ENCODE measurements at places on chromosomes 5 and 9.

DNA sequence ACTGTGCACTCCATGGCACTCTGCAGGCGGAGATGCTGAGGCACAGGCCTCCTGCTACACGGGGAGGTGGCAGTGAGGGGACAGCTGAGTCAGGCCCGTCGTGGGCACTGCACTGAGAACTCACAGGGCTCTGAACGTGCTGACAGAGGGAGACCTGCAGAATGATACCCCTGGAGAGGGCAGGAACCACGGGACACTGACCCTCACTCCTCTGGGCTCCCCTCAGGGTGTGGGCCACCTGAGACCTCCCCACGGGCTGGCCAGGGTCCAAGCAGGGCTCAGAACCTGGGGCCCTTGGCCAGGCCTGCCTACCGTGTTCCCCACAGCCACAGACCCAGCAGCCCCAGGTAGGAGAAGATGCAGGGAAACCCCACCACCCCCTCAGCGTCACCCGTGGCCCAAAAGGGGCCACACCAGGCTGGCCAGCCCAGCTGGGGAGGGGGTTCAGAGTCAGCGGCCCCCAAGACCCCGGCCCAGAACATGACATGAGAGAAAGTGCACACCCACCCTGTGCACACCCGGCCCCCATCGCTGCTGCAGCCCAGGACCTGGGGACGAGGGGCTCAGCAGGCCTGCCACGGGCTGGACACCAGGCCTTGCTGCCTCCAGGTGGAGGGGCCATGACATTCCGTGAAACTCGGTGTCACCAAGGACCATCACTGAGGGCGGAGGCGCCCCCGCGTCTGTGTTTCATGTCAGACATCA lies 30.9 kb downstream of the GLT6D1 start:
- DNase-seq, result no peak

DNA sequence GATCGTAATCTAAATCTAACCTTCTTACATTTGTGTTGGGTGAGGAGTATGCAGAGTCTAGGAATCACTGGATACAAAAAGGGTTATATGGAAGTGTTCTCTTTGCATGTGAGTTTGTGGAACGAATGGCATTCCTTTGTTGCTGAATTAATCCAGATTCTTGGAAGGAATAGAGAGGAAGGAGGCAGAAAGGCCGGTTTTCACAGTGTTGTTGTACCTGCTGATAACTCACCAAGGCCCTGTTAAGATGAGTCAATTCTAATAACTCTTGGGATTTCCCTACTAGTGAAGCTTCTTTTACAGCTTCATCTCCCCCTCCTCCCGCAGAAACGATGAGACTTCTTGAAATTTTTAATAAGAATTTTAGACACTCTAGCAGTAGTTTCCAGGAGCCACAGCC lies 84.0 kb downstream of the ZSWIM6 start:
- DNase-seq, result no peak

DNA sequence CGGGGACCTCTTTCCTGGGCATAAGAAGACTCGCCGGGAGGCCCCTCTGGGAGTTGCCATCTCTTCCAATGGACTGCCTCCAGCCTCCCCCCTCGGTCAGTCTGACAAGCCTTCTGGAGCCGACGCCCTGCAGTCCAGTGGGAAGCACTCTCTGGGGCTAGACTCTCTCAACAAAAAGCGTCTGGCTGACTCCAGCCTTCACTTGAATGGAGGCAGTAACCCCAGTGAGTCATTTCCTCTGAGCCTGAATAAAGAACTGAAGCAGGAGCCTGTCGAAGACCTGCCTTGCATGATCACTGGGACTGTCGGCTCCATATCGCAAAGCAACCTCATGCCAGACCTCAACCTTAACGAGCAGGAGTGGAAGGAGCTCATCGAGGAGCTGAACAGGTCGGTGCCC lies 28.4 kb upstream of the LTC4S start:
- DNase-seq, result no peak

DNA sequence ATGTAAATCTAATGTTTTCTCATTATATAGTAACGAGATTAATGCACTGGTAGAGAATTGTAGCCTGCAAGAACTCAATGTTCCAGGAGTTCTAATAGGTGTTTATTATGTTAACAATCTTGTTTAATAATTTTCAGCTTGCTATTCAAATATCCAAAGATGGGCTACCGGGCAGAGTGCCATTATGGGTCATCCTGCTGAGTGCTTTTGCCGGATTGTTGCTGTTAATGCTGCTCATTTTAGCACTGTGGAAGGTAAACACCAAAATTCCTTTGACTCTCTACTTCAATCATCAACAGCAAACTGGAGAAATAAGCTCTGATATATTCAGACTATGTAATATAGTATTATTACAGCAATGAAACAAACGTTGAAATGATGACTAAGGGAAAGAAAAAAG lies 41.9 kb upstream of the ITGA2 start:
- DNase-seq, result no peak

DNA sequence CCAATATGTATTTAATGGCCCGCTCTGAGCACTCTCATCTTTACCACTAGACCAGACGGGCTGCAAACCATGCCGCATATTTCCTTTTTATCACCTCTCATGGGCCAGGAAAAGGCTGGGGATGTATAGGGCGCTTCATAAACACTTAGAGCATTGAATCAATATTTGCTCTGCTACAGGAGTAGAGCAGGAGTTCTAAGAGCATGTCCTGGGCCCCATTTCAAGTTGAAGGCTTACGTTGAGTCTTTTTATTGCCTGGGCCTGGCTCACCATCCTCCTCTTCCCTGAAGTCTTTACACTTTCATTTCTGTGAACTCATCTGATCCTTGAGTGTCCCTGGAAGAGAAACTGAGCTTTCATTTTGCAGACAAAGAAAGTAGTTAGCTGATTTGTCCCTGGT lies 112.4 kb downstream of the FSTL4 start:
- DNase-seq, result no peak
